Cortex of kidney (tissue), 1 donor: ENCODE measurements at places on chromosomes 4 and X.

GRCh38 chrX:55777596-55777995 lies 60.0 kb downstream of the RRAGB start:
- DNase-seq: no peak

DNA sequence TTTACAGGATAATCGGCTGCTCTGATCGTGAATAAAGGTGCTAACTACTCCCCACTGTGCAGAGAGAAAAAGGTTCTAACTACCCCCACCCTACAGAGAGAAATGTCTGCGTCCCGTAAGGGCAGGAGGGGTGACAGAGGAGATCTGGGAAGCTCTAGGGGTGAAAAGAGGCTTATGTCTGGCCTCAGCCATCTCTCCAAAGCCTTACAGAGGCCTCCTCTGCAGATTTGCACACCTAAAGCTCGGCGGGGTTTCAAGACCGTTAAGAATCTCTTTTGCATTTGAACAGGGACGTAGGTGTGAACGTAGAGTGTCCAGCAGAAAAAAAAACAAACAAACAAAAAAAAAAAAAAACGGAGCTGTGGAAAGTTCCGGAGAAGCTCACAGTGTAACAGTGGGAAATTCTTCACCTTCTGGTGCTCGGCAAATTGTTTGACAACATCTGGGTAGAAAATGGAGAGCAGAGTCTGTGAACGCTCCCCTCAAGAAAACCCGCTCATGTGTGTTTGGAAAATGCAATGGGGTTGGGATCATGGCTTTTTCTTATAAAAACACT lies 161.0 kb downstream of the SHOX start:
- no peak for DNase-seq

- DNase-seq: no peak
Measured at GRCh38 chrX:77786365-77786680, 307 bp upstream of the ATRX start.

DNA sequence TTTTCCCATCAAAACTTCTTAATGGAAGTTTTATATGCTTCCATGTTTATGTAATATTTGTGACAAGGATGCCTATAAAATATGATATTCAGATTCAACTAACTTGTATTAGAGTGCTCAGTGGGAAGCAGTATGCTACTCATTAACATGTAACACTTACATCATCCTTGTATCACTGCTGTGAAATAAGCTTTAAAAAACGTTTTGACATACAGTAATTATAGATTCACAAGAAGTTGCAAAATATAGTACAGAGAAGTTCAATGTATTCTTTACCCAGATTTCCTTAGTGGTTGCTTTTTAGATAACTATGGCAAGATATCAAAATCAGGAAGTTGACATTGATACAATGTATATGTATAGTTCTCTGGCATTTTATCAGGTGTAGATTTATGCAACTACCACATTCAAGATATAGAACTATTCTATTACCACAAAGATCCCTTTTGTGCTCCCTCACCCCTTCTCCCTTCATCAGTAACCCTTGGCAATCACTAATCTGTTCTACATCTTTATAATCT lies 56.3 kb downstream of the DTHD1 start:
- DNase-seq: no peak

DNA sequence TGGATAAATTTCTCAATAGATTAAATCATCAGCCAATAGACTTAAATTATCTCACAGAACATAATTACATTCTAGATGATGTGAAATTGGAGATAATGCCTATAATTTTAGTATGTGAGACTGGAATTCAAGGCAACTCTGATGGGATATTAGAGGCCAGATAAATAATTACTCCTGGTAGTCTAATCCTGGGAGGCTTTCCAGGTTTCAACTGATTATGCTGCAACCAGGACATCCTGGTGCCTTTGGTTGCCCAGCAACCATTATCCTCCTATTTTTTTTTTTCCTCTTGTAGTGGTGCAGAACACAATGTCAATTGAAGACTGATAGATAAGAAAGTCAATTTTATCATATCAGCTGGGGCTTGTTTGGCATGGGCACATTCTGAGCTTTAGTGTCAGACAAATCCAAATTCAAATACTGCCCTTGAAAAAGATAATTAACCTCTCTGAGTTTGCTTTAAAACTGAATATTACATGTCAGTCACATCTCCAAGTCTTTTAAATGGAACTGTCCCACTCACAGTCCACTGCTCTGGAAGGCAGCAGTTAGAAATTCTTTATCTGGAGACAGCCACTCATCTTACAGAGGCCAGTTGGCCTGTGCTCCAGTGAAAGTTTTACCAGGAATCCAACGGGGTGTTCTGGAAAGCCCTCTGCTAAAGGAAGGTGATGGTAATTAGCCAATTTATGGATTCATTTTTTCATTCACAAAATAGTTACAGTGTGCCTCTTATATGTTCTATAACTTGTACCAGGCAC lies 95.3 kb upstream of the GUCY1A1 start:
- DNase-seq: no peak

DNA sequence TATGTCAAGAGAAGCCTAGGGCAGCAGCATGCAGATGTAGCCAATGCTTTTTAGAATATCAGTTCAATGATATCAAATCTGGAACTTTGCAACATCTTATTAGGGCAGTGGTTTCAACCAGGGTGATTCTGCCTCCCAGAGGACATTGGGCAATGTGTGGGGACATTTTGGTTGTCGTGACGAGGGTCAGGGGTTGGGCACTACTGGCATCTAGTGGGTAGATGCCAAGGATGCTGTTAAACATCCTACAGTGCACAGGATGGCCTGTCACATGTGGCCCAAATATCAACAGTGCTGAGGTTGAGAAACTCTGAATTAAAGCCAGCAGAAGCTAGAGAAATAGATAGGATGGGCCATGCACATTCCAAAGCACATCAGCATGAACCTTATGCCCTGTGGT lies 152.3 kb downstream of the AMELX start:
- DNase-seq: no peak

DNA sequence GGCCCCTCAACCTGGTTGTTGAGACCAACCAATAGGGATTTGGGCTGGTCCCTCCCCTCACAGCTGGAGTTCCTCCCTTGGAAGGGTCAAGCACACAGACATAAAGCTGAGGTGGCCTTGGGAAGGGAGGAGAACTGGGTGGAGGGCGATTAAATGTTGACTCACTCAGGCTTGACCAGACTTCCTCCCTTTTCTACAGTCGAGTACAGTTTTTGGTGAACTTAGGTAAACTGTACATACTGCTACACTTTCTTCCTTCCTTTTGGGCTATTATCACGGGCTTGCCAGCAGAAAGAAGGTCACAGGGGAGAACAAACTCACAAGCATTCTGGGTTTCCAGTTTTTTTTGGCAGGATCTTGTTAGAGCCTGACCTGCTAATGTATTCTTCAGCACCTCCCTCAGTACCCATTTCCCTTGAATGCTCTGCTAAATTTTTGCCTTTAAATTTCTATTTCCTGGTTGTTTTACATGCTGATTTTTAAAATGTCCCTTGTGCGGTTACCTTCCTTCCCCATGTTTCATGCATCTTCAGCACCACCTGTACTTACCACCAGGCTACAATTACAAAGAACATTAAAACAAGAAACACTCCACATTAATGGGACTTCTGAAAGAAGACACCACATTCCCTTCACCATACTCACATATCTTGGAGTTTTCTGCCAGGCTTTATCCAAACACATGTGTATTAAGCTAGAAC lies 135.2 kb upstream of the RASGEF1B start:
- DNase-seq: no peak

DNA sequence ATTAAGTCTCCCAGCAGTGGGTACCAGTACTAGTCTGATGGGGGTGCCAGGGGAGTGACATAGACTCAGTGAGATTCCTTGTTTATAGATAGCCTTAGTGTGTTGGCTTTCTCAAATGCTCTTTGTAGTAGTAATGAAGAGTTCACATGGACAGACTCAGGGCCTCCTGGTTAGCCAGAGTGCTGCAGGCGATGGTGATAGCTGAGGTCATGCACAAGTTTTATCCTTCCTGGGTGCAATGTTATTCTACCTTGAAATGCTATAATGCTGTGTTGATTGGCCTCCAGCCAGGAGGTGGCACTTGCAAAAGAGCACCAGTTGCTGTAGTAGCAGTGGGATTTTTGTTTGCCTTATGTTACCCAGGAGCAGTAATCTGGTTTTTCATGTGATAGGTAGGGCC lies 35.5 kb upstream of the ADH4 start:
- DNase-seq: no peak

DNA sequence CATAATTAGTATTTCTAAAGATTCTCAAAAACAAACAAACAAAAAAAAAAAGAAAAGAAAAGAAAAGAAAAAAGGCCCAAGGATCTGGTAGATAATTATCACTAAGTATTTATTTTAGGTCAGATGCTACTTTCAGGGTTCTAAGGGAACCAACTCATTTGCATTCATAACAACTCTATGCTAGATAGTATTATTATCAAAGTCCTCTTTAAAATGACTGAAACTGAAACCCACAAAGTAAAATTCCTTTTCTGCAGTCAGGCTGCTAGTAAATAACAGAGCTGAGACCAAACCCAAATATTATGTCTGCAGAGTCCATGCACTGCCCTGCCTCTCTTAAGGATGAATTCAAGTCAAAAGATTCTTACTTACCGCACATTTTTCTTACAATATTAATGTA lies 38.3 kb upstream of the MAPK10 start:
- no peak for DNase-seq

GRCh38 chrX:33188286-33188685 lies 23.1 kb downstream of the DMD start:
- DNase-seq: no peak

GRCh38 chr4:123415977-123416376 lies 19.4 kb downstream of the SPRY1 start:
- no peak for DNase-seq

- no peak for DNase-seq
Measured at GRCh38 chrX:24668111-24668510, 21.0 kb upstream of the PCYT1B start.

GRCh38 chr4:78031417-78031950 lies 25.6 kb upstream of the FRAS1 start:
- DNase-seq: no peak

DNA sequence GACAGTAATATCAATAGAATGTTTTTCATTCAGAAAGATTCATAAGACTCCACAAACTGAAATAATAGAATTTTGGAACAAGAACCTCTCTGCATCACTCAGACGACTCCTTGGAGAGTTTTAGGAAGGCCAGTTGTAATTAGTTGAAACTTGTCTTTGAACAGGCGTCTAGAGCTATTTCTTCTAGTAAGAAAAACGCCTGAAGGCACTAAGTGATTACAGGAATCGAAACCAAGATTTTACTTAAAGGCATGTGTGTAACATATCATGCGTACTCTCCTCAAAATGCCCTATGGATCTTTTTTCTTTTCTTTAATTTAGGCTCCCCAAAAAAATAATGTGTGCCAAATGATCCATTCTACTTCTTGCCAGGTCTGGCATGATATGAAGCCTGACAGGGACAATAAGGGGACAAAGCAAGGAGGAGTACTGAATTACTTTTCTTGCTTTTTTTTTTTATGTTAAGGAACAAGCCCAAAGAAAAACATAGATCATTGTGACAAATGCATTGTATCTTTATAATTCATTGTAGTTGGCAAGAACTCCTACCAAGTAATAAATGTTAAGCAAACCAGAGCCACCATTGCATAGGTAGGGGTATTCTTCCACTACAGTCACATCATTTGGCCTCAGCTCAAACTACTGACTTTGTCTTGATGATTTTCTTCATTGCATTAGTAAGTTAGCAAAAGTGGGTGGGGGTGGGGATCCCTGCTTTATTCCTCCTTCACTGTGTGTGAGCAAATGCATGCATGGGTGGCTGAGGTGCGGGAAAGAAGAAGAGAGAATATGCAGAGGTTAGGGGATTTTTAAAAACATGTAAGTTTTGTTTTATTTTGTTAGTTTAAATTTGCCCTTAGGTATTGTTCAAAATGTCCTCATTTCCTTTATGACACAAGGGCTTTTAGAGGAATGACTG lies 79.9 kb upstream of the ATOH1 start:
- no peak for DNase-seq
